ENCODE measurements at places on chromosomes 6 and 20. TPM values are rescaled to one million over a fixed set of nuclear protein-coding genes. Genes with fewer than 3 reads are reported as not detected.

GRCh38 chr6:79818471-79818870 lies 128.9 kb downstream of the ELOVL4 start:
- DNase-seq = peak; percentile 12

DNA sequence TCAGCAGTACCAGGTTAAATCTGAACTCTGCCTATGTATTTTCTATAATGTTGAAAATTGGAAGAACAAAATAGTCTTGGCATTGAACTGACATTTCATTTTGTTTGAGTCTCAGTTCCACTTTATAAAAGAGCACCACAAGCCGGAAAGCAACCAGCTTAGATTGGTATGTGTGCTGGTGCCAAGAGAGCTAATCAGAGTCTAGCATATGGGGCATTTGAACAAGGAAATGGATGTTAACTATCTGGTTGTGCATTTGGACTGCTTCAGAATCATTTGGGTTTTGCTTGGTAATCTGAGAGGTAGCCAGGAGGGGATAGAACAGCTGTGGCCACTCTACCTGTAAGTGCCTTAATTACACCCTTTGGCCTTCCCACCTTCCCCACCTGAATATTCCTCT lies 184.8 kb downstream of the GRIK2 start:
- no peak for DNase-seq

CST2 gene
- total RNA-seq = not detected

- DNase-seq = no peak
These were observed 236.6 kb downstream of the PLCB1 start for GRCh38 chr20:8368670-8369069.

DNA sequence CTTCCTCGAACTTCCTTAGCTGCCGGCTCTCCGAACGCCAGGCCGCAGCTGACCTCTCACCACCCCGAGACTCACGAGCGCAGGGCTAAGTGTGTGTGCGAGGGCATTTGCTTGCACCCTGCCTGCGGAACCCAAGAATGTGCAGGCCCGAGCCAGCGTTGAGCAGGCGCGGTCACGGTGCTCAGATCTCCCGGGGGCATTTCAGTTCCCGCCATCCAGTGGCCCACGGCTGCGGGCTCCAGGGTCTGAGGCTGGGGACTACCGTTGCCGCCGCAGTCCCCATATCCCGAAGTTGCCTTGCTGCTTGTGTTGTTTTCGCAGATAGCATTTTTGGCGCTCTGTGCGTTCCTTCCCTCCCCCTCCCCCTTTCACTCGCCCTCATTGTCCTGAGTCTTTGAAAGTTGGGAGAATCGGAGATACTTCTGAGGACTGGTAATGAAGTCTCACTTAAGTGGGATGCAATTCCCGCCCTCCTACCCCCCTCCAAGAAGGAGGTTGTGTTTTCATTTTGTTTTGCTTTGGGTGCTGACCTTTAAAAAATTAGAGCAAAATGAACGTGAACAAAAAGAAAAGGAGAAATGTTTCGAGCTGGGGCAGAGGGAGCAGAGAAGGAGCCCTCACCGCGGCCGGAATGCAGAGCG lies 1.7 kb downstream of the NR2E1 start:
- no peak for DNase-seq

DNA sequence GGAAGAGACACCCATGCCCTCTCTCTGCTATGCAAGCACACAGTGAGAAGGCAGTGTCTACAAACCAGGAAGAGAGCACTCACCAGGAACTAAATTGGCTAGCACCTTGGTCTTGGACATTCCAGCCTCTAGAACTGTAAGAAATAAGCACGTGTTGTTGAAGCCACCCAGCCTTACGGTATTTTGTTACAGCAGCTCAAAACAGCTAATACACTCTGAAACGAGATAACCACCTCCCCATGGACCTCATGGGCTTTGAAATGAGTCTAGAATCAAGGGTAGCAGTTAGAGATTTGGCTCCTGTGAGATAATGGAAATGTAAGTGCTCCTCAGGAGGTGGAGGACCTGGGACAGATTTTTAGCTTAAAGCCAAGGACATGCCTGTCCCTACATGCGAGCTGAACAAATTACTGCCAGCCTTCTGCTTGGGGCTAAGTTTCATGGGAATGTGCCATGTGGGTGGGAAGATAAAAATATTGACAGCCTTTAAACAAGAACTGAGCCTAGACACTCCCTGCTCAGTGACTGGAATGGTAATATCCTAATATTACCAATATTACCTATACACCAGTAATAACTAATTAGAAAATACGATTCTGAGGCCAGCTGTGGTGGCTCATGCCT lies 3.9 kb upstream of the ZNF318 start:
- DNase-seq = no peak

All from lung microvascular endothelial cell (primary cell).